ENCODE measurements at places on chromosomes 1 and 21.

DNA sequence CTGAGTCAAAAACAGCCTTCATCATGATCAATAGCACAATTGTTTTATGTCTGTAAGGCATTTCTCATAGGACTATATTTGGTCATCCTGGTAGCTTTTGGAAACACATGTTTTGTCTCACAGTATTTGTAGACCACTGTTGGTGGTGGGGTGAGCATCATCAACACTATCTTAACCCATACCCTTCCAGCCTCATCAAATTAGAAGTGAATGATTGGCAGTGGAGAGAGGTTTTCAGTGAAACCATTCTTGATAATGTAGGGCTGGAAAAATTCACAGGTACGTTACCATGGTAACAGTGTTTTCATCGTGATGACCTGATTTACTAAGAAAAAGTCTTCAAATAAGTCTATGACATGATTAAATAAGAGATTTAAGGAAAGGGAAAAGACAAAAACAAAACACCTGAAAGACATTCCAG, 45.3 kb upstream of the C1orf105 start:
- no peaks in the 10 kb centered on the region for H3K27me3 ChIP-seq
- no peak overlapping the region for H3K4me3 ChIP-seq
- no peaks in the 10 kb centered on the region for H3K4me1 ChIP-seq
- H3K36me3 ChIP-seq: no peaks in the 10 kb centered on the region
- no peak overlapping the region for H3K27ac ChIP-seq

DNA sequence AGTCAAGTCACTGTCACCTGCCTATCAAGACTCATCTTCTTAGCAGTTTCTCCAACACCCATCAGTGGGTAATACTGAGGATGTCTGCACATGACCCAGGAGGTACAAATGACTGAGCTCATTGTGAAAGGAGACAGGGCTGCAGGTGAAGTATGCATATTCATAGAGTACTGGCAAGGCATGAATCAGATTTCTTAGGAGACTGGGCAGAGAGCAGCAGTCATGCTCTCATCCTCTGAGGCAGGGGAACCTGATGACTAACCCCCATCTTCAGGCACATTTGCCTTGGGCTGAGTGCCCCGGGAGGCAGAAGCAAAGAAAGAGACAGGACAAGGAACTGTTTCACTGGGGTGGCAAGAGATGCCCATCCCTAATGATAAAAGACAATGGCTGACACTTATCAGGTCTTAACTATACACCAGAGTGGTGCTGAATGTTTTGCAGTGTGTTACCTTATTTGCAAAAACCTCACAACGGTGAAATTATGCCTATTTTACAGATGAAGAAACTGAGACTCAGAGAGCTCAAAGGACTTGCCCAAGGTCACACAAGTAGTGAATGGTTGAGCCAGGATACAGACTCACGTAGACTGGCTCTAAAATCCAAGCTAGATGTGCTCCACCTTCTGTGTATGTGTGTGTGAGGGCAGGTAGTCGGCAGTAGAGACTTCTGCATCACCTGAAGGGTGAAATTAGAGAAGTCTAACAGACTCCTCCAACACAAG, 9.2 kb upstream of the GRHL3 start:
- H3K27me3 ChIP-seq: peaks cover 20% of the 10 kb centered on the region
- H3K4me1 ChIP-seq: no peaks in the 10 kb centered on the region
- DNase-seq: no peak
- no peaks in the 10 kb centered on the region for H3K36me3 ChIP-seq

DNA sequence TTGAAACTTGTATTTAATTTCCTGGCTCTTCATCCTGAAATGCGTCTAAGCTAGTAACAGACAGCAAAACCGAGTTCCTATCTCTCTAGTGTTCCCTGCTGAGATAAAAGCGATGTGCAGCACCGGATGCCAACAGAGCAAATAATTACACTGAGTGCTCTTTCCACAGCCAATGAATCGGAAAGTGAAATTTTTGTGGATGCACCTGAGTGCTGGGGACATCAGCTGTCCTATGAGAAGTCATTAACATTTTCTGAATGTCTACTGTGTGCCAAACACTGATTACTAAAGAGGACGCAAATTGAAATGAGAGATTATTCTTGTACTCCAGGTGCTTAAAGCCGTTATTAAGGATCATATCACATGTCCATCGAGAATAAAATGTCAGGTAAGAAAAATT, 278.0 kb downstream of the RGS7 start:
- no peaks in the 10 kb centered on the region for H3K27me3 ChIP-seq
- no peak for DNase-seq
- no peak overlapping the region for H3K4me3 ChIP-seq

GRCh38 chr1:151342569-151342968, 4.5 kb downstream of the RFX5 start:
- H3K36me3 ChIP-seq: 0 out of 2 replicates have a peak, but pooled peaks cover 10% of the 10 kb centered on the region
- no peak for DNase-seq
- peaks cover 33% of the 10 kb centered on the region for H3K4me1 ChIP-seq
- H3K4me3 ChIP-seq: no peak overlapping the region
- no peak overlapping the region for H3K27ac ChIP-seq
- no peaks in the 10 kb centered on the region for H3K27me3 ChIP-seq

- no peaks in the 10 kb centered on the region for H3K4me1 ChIP-seq
- no peaks in the 10 kb centered on the region for H3K36me3 ChIP-seq
- no peak for DNase-seq
- no peak overlapping the region for H3K4me3 ChIP-seq
- H3K27me3 ChIP-seq: no peaks in the 10 kb centered on the region
These were observed 58.0 kb downstream of the PRDM16 start for GRCh38 chr1:3126756-3127678.

DNA sequence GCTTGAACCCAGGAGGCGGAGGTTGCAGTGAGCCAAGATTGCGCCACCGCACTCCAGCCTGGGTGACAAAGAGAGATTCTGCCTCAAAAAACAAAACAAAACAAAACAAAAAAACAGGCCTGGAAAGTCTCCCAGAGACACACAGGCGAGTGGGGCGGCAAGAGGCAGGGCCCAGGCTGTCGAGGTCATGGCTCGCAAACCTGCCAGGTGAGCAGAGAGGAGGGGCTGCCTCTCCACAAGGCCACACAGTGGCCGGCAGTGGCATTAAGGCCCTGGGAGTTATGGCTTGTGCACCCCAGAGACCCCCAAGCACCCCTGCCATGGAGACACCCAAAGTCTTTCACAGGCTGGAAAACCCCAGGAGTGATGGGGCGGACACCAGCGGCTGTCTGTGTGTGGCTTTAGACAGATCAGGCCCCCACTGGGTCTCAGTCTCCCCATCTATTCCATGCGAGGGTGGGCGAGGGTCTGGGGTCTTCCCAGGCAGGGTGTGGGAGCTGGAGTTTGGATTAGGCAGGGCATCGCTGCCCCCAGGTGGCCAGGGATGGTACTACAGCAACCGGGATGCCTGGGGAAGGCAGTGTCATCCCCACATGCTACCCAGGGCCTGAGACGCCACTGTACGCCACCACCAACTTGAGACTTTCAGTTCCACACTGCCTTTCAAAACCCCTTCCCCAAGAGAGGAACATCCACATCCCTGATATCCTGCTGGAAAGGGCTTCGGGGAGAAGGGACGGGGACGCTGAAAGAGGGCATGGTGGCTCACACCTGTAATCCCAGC, 7.3 kb upstream of the CTRC start:
- H3K27me3 ChIP-seq: no peaks in the 10 kb centered on the region
- DNase-seq: no peak
- H3K27ac ChIP-seq: no peak overlapping the region
- peaks cover 7% of the 10 kb centered on the region for H3K4me1 ChIP-seq
- H3K4me3 ChIP-seq: no peak overlapping the region
- peaks cover 5% of the 10 kb centered on the region for H3K36me3 ChIP-seq

GRCh38 chr1:220425852-220426251, 102.1 kb upstream of the MARK1 start:
- H3K36me3 ChIP-seq: no peaks in the 10 kb centered on the region
- peaks cover 16% of the 10 kb centered on the region for H3K4me1 ChIP-seq
- DNase-seq: no peak
- no peaks in the 10 kb centered on the region for H3K27me3 ChIP-seq
- H3K4me3 ChIP-seq: no peak overlapping the region

DNA sequence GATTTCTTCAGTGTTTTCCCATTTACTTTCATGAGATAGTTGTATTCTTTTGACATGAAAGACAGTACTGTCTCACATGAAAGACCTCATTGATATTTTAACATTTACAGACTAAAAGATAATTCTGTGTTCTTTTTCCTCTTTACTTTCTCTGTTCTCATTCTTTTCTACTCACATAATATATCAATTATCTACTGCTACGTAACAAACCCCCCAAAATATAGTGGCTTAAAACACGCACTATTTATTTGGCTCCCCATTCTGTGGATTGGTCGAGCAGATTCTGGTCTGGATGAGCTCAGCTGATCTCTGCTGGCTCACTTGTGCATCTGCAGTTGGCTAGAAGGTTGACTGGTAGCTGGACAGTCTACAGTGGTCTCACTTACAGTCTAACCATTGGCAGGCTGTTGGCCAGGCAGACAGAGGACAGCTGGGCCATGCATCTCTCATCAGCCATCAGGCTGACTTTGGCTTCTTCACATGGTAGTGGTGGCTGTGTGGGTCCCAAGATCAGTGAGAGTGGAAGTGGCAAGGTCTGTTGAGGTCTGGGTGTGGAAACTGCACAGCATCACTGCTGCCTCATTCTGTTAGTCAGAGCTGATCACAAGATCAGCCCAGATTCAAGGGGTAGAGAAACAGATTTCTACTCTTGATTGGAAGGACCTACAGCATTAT, 63.2 kb downstream of the MPZL1 start:
- H3K4me1 ChIP-seq: no peaks in the 10 kb centered on the region
- H3K36me3 ChIP-seq: 0 out of 2 replicates have a peak, but pooled peaks cover 3% of the 10 kb centered on the region
- H3K27ac ChIP-seq: no peak overlapping the region
- DNase-seq: no peak
- no peak overlapping the region for H3K4me3 ChIP-seq

- no peaks in the 10 kb centered on the region for H3K27me3 ChIP-seq
- H3K27ac ChIP-seq: peak overlapping the region; percentile 83
- H3K4me3 ChIP-seq: peak overlapping the region; percentile 61
These were observed 3.9 kb upstream of the VPS72 start for GRCh38 chr1:151193856-151194255.

- H3K4me1 ChIP-seq: no peaks in the 10 kb centered on the region
- H3K27ac ChIP-seq: no peak overlapping the region
- H3K4me3 ChIP-seq: no peak overlapping the region
- peaks cover 12% of the 10 kb centered on the region for H3K27me3 ChIP-seq
These were observed 89.4 kb upstream of the C1orf87 start for GRCh38 chr1:60162936-60163335.

GRCh38 chr1:89953131-89953626, 41.7 kb upstream of the ZNF326 start:
- no peak overlapping the region for H3K27ac ChIP-seq
- H3K4me3 ChIP-seq: no peak overlapping the region
- H3K27me3 ChIP-seq: no peaks in the 10 kb centered on the region
- peak; percentile 81 for DNase-seq

GRCh38 chr1:247387096-247387495, 28.9 kb upstream of the NLRP3 start:
- no peak overlapping the region for H3K4me3 ChIP-seq
- no peak overlapping the region for H3K27ac ChIP-seq
- H3K4me1 ChIP-seq: no peaks in the 10 kb centered on the region
- no peaks in the 10 kb centered on the region for H3K27me3 ChIP-seq
- no peak for DNase-seq
- no peaks in the 10 kb centered on the region for H3K36me3 ChIP-seq

All from HCT116 (cell line).